Type B pancreatic cell (in vitro differentiated cells): ENCODE measurements at places on chromosomes 3 and 15.

DNA sequence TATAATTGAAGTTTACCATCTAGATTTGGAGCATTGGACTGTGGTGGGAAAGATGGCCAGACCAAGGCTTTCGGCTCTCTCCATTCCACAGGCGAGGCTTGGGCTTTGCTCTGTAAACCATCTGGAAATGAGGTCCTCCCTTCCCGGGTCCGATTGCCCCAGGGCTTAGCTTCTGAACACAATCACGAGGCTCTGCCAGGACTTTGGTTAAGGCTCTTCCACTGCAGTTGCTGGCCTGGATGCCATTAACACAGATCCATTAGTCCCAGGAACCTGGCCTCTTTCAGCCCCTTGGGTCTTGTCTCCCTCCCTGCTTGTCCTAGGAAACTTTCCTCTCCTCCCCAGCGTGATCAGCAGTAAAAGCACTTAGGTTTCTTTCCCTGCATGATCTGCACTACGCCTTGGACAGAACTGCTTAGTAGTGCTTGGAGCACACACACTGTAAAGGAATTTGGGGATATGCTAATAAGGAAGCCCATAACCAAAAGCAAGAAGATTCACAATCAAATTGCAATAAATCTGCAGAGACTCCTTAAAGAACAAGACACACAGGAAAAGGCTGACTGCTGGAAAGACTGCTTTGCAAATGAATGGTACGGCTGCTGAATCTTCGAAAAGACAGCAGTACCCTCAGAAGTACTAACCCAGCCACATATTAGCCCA, 154.3 kb downstream of the ECT2 start:
- H3K4me3 ChIP-seq = no peak overlapping the region
- H3K27ac ChIP-seq = no peak overlapping the region
- H3K4me1 ChIP-seq = peaks cover 4% of the 10 kb centered on the region
- H3K27me3 ChIP-seq = peaks cover 6% of the 10 kb centered on the region

- H3K27me3 ChIP-seq = peaks cover 12% of the 10 kb centered on the region
- H3K4me1 ChIP-seq = peaks cover 11% of the 10 kb centered on the region
- DNase-seq = no peak
- no peak overlapping the region for H3K4me3 ChIP-seq
- H3K27ac ChIP-seq = no peak overlapping the region
- H3K36me3 ChIP-seq = no peaks in the 10 kb centered on the region
These were observed 55.2 kb upstream of the CACNA2D3 start for GRCh38 chr3:54067055-54067698.

- no peaks in the 10 kb centered on the region for H3K36me3 ChIP-seq
- no peak for DNase-seq
- peak overlapping the region; percentile 39 for H3K27ac ChIP-seq
- peaks cover 23% of the 10 kb centered on the region for H3K4me1 ChIP-seq
These were observed 2.9 kb upstream of the PRRT3 start for GRCh38 chr3:9955067-9955502.

DNA sequence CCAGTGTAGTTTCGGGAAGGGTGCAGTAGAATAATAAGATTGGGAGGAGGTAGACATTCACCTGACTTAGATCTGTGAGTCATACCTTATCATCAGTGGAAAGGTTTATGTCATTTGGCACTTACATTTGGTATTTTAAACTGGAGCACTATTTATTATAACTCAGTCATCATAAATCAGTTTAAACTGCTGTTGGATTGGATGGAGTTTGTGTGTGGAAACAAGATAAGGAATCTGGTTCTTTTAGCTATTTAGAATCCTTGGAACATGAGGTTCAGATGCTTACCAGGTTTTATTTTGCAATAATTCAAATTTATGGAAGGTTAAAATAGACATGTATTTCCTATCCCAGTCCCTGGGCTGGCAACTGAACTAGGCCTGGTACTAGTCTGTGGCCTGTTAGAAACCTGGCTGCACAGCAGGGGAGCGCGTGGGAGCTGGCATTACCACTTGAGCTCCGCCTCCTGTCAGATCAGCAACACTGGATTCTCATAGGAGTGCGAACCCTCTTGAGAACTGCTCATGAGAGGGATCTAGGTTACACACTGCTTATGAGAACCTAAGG, 34.5 kb downstream of the ZFAND6 start:
- DNase-seq = no peak
- peaks cover 14% of the 10 kb centered on the region for H3K36me3 ChIP-seq
- no peak overlapping the region for H3K27ac ChIP-seq
- H3K4me3 ChIP-seq = no peak overlapping the region

GRCh38 chr3:161879470-161879869, 382.9 kb downstream of the OTOL1 start:
- H3K27ac ChIP-seq = no peak overlapping the region
- no peaks in the 10 kb centered on the region for H3K4me1 ChIP-seq
- peaks cover 3% of the 10 kb centered on the region for H3K27me3 ChIP-seq
- H3K36me3 ChIP-seq = no peaks in the 10 kb centered on the region

GRCh38 chr15:95394186-95395067, 936.1 kb upstream of the NR2F2 start:
- no peak for DNase-seq
- H3K27me3 ChIP-seq = no peaks in the 10 kb centered on the region
- H3K4me3 ChIP-seq = no peak overlapping the region
- H3K27ac ChIP-seq = no peak overlapping the region

DNA sequence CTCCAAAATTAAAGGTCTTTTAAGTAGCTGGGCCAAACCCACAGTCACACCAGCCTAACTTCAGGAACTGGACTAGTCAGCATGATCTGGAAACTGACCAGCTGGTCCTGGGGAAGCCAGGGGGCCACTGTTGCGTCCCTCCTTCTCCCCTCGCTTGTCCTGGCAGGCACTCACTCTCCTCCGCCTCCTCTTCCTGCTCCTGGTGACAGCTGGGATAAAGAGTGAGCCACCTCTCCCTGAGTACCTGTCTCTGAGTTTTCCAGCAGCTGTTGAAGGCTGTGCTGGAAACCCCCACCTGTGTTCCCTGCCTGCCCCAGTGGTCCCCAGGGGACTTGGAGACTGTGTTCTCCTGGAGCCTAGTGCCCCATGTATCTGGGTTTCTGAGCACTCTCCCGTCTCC, 56.0 kb downstream of the FGD5 start:
- DNase-seq = no peak
- H3K27ac ChIP-seq = no peak overlapping the region
- H3K4me3 ChIP-seq = no peak overlapping the region
- peaks cover 21% of the 10 kb centered on the region for H3K4me1 ChIP-seq

DNA sequence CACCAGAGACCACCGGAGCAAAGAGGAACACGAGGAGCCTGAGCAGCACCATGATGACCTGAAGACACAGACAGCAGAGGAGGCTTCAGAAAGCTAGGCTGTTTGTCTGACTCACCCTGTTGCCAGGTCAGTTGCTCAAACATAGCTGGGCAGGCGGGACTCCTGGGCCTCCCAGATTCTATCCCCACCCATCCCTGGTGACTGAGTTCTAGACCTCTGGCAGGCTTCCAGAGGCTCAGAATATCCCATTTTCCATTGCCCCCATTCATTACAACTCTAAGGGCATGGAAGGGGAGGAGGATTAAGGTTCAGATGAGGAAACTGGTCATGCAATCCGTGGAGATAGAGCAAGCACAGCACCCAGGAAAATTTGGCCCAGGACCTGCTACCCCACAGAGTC, at the start of gene CDHR4:
CDHR4 (minus strand) TSS at position 113 of the 400 bp plus-strand sequence; CDS start at position 52, 61 bp downstream.
- H3K27me3 ChIP-seq = peaks cover 30% of the 10 kb centered on the region
- no peak within 1 kb of the TSS for H3K4me3 ChIP-seq
- H3K36me3 ChIP-seq = no peaks in the 10 kb centered on the region
- no peak for DNase-seq
- H3K4me1 ChIP-seq = peaks cover 5% of the 10 kb centered on the region

- H3K4me1 ChIP-seq = peaks cover 70% of the 10 kb centered on the region
- peaks cover 8% of the 10 kb centered on the region for H3K27me3 ChIP-seq
- peaks cover 17% of the 10 kb centered on the region for H3K36me3 ChIP-seq
- DNase-seq = no peak
- H3K27ac ChIP-seq = peak overlapping the region; percentile 99
- peak overlapping the region; percentile 96 for H3K4me3 ChIP-seq
These were observed 4.3 kb downstream of the CSRNP1 start for GRCh38 chr3:39149059-39149455.

DNA sequence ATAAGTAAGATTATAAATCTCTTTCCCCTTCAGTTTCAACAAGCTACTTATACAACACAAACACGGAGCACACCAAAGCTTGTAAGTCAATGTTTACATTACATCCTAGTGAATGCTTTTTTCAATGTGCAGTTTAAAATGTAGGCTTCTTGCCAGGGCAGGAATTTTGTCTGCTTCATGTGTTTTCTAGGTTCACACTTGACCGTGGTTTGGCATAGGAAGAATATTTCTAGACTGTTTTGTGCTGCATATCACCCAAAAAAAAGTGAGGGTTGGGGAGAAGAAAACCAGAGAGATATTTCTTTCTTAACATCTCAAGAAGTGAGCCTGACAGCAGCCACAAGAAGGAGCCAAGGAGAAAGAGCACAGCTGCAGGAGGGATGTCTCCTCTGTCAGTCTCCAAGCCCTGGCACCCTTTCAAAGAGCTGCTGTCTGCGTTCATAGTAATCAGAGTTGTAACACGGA, 255.8 kb downstream of the MEIS2 start:
- H3K27ac ChIP-seq = no peak overlapping the region
- H3K4me1 ChIP-seq = peaks cover 21% of the 10 kb centered on the region
- H3K27me3 ChIP-seq = peaks cover 4% of the 10 kb centered on the region
- peak overlapping the region; percentile 0 for H3K4me3 ChIP-seq
- H3K36me3 ChIP-seq = peaks cover 5% of the 10 kb centered on the region

DNA sequence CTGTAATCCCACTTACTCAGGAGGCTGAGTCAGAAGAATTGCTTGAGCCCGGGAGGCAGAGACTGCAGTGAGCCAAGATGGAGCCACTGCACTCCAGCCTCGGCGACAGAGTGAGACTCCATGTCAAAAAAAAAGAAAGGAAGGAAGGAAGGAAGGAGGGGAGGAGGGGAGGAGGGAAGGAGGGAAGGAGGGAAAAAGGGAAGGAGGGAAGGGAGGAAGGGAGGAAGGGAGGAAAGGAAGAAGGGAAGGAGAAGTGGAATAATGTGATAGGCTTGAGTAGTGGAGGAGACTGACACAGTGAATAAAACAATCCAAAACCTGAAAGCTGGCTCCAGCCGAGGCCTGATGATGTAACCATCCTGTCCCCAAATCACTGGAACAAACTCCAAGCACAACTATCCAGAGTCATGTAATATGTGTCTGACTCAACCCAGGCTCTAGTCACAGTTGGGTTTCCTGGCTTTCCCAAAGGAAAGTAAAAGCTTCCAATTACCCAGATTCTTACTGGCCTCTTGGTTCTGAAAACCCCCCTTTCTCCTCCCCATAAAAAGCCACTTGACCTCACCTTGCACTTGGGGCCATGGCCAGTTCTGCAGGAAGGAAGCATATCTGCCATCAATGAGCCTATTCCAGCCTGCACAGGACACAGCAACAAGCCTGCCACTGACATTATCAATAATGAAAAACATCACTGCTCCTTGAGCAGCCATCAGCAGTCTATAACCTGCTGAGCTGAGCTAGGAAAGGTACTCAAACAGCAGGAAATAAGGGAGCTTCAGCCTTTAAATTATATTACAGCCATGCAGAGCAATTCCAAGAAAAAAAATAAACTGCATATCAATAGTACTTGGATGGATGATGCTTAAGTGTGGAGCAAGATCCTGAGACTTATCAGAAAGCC, 48.3 kb downstream of the MB21D2 start:
- no peak for DNase-seq
- peaks cover 30% of the 10 kb centered on the region for H3K4me1 ChIP-seq
- H3K36me3 ChIP-seq = peaks cover 7% of the 10 kb centered on the region
- H3K27me3 ChIP-seq = no peaks in the 10 kb centered on the region
- H3K27ac ChIP-seq = no peak overlapping the region

GRCh38 chr3:122948408-122948807, 79.2 kb downstream of the SEMA5B start:
- H3K4me3 ChIP-seq = no peak overlapping the region
- peaks cover 10% of the 10 kb centered on the region for H3K4me1 ChIP-seq
- H3K27ac ChIP-seq = no peak overlapping the region
- DNase-seq = no peak

DNA sequence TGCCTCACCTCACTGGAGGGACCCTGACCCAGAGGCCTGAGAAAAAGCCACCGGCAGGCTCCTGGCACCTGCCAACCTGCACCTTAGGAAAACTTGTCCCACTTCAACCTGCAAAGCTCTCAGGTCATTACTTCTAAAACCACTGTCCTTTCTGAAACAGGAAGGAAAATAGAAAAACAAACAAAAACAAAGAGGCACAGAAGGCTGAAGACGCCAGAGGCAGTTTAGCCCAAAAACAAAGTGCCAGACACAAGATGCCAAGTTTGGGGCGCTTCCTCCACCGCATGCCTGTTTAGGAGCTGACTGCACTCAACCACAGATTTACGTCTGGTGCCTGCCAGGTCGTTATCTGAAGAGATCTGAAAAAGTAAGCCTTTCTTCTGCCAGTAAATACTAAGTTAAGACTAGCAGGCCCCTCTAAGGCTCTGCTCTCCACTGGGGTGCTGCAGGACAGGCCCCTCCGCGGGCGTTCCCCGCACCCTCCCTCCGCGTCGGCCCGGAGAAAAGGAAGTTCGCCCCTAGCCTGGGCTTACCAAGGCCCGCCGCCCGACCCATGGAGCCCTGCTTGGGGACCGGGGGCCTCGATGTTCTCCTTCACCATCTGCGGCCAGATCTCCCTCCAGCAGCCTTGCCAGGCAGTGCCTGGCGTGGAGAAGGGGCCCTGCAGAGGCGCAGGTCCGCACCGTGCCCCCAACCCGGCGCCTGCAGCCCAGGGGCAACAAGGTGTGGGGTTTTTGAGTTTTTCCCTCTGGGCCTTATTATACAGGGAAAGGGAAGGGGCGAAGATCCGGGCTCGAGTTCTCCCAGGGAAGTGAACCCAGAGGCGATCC, 1.3 kb downstream of the GOLGA8A start:
- peak overlapping the region; percentile 85 for H3K4me3 ChIP-seq
- no peak for DNase-seq
- H3K36me3 ChIP-seq = peaks cover 9% of the 10 kb centered on the region
- H3K27ac ChIP-seq = no peak overlapping the region

- DNase-seq = no peak
- H3K27me3 ChIP-seq = peaks cover 3% of the 10 kb centered on the region
- no peak overlapping the region for H3K4me3 ChIP-seq
- peaks cover 2% of the 10 kb centered on the region for H3K4me1 ChIP-seq
- no peak overlapping the region for H3K27ac ChIP-seq
These were observed 277.6 kb upstream of the CFAP20DC start for GRCh38 chr3:59327376-59327808.

DNA sequence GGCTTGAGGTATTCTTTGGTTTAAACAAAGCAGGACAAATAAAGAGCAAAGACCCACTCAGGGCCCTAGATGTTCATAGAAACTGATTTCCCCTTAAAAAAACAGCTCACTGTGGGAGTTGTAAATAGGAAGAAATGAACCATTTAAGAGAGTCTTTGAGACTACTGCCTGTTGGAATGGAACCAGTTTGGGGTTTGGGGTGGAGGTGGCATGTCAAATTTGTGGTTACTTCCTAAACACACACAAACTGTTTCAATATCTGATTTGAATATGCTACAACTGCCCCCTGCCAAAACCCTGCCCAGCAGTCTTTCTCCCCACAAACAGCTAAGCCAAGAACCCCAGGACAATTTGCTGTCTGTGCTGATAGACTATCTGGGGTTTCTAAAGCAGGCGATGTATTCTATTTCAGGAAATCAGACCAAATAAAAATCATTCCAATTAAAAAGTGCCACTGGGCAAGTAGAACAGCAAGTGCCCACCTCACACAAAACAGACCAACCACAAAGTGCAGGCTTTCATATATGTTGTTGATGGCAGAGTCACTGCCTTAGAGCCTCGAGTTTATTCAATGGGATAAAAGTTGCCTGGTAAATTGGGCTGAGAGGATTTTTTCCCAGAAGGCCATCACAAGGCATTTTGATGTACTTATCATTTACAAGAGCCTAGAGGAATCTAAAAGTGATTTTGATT, 293.9 kb upstream of the PROK2 start:
- peaks cover 22% of the 10 kb centered on the region for H3K4me1 ChIP-seq
- no peak overlapping the region for H3K4me3 ChIP-seq
- no peak overlapping the region for H3K27ac ChIP-seq
- H3K36me3 ChIP-seq = peaks cover 5% of the 10 kb centered on the region
- no peak for DNase-seq
- H3K27me3 ChIP-seq = no peaks in the 10 kb centered on the region
